ENCODE measurements at places on chromosomes 1 and 21.
A peak's percentile ranks its signal among the peaks of the same experiment; 100 is the strongest.

DNA sequence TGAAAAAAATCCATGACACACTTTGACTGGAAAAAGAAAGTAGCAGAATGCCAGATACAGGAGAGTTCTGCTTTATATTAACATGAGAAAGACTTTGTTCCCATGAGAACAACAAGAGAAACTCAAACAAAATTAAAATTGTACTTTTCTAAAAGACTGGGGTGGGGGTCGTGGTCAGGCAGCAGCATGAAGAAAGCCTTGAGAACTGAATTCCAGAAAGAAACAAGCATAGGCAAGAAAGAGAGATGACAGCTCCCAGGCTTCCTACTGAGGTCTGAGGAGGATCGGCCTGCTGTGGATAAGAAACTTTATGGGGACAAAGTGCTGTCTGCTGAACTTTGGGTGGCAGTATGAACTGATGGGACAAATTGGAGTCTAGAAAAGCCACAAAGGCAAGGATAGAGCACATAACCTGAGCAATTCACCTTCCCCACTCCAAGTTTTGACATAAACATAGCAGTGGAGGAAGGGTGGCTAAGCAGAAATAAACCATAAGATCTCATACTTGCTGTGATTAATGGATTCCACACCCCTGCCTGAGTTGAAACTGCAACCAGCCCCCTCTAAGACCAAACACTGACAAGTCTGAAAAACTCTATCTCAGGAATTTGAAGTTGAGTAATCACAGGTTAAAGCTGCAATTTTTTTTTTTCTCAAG lies 43.7 kb downstream of the COL6A1 start:
- DNase-seq = no peak

DNA sequence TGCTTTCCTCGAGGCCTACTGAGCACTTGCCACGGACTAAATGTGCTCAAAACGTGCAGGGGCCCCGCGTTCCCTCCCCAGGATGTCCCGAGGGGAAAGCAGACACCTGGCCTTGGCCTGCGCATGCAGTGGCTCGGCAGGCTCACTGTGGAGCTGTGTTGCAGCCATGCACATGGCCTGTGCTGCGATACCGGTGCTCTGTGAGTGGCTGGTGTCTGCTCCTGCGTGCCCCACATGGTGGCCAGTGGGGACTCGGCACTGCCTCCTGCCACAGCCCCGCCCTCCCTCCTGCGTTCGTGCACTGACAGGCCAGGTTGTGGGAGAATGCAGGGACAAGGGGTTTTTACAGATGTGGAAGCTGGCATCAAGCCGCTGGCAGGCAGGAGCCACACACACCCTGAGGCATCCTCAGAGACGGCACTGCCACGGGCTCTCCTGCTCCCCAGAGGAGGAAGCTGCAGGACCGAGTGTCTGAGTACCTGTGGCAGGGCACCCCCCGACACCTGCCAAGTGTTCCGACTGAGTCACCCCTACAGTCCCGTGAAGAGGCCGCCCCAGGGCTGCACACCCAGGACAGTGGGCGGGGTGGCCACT lies 16.9 kb upstream of the PTTG1IP start:
- DNase-seq = no peak

GRCh38 chr1:13582713-13583443 lies 754 bp upstream of the PDPN start:
- DNase-seq = no peak

- no peak for DNase-seq
Measured at GRCh38 chr1:41101076-41101475, 79.6 kb upstream of the SLFNL1 start.

DNA sequence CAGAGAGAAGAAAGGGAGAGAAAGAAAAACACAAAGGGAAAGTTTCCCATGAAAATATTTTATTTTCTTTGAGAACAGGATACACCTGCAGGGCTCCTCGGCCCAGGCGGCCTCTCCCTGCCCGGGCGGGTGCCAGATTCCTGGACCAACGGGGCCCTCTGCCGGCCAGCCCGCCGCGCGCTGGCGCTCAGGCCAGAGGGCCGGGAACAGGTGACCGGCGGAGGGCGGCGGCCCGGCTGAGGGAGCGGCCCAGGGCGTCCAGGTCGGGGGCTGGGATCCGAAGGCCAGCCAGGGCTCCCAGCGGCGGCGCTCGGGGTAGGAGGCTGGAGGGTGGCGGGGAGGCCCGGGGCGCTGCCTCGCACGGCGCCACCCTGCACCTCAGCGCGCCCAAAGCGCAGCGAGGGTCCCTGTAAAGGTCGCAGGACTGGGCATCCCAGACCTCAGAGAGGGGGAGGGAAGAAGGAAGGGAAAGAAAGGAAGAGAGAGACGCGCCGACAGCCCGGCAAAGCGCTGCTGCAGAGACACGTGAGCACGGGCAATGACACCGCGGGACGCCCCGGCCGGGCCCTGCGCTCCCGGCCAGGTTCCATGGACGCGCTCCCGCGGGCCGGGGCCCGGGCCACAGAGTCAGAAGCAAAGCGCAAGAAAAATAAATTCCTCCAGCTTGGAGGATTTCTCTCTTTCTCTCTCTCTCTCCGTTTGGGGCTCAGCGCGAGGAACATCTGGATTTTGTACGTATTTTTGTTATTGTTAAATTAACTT lies 927 bp downstream of the WNT9A start:
- DNase-seq = peak; percentile 68

- DNase-seq = no peak
Measured at GRCh38 chr1:206744683-206745082, 25.9 kb upstream of the IL19 start.

DNA sequence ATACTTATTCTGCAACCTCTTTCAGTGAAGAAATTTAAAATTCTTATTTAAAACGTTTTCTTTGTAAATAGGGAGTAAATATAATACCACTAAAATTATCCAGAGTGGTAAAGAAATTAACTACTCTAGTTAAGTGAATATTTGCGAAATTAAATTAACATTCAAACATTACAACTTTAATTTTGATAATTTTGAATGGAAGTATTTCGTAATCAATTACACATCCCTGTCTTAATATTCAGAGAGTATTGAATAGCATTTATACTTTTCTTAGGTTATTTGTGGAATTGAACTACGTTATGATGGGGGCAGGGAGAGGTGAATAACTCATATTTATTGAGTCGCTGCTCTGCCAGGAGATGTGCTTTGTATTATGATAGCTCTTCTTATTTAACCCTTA lies 96.3 kb upstream of the KIF26B start:
- no peak for DNase-seq

DNA sequence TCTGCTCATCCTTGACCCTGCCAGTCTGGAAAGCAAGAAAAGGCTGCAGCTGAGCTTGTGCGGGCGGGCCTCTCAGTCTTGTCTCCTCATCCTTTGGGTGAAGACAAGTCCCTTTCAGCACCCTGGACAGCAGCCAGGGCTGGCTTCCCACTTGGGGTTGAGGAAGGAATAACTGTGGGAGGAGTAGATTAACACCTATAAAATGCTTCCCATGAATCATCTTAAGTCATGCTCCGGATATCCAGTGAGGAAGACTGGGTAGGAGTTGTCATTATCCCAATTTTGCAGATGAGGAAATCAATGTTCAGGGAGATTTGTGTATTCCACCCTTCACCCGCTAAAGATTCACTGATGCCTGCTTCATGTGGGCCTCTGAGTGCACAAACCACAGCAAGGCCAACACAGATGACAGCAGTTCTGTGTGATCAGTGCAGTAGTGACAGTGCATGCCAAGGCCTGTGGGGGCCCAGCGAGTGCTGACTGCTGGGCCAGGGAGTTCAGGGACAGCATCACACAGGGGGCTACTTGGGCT lies 20.1 kb upstream of the COL16A1 start:
- peak; percentile 30 for DNase-seq

DNA sequence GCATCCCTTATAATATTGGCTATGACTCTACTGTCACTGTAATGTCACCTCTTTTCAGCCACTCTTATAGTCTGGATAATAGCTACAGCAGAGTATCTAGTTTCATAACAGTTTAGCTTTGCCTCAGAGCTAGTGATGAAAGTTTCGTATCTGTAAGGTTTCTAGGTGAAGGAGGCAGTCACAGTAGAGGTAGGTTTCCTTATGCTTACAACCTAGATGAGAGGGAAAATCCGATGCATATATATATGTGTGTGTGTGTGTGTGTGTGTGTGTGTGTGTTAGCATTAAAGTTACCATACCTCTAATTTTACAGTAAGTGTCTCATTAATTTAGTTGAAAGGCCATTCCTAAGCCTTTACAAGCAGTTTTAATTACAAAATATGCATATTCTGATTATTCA lies 2.2 kb upstream of the TOR1AIP2 start:
- no peak for DNase-seq

GRCh38 chr21:43273016-43273707 lies 104.4 kb downstream of the CRYAA start:
- DNase-seq = no peak

GRCh38 chr1:227855687-227856086 lies 40.2 kb downstream of the PRSS38 start:
- no peak for DNase-seq

GRCh38 chr1:203480525-203481084 lies 5.0 kb downstream of the PRELP start:
- peak; percentile 67 for DNase-seq

DNA sequence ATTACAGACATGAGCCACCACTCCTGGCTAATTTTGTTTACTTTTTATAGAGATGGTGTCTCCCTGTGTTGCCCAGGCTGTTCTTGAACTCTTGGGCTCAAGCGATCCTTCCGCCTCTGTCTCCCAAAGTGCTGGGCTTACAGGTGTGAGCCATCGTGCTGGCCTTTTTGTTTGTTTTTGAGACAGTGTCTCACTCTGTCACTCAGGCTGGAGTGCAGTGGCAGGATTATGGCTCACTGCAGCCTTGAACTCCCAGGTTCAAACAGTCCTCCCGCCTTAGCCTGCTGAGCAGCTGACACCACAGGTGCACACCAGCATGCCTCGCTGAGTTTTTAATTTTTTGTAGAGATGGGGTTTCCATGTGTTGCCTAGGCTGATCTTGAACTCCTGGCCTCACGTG lies 49.1 kb downstream of the ADARB1 start:
- no peak for DNase-seq

Measured in CD4-positive, alpha-beta T cell (primary cell).